ENCODE measurements at places on chromosomes 13 and 19. TPM values are rescaled to one million over a fixed set of nuclear protein-coding genes. Genes with fewer than 3 reads are reported as not detected.

DNA sequence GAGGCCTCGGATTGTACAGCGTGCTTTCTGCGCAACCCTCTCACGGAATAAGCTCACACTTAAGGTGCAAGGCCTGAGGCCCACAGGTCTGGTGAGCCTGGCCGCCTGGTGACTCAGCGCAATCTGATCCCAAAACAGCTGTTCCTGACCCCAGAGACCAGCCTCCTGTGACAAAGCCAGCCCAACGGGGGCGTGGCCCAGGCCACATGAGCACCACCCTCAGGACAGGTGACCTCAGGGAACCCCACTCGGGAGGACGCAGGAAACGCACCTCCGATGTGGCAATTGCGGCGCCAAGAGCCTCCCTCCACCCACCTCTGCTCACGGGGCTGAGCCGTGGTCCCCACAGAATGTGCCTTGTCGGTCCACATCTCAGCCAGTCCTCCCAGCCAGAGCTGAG, 26.4 kb downstream of the GRTP1 start:
- DNase-seq = no peak

The PTPRH gene
- polyA plus RNA-seq = 0.11 TPM

DNA sequence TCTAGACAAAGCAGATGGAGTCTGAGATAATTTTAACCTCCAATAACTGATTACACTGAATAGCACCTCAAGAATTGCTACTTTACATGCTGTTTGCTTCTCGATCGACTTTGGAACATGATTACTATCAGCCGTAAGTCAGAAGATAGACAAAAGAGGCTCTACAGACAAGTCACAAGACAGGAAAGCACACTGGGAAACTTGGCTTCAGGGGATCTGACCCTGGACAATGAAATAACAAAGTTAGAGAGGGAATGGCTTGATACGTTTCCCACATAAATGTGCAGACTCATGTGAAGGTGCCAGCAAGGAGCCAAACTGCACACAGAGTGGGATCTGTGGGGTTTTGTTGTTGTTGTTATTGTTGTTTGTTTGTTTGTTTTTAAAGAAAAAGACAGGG, 28.5 kb downstream of the DCLK1 start:
- DNase-seq = no peak

The CLEC17A gene
- polyA plus RNA-seq = not detected

DNA sequence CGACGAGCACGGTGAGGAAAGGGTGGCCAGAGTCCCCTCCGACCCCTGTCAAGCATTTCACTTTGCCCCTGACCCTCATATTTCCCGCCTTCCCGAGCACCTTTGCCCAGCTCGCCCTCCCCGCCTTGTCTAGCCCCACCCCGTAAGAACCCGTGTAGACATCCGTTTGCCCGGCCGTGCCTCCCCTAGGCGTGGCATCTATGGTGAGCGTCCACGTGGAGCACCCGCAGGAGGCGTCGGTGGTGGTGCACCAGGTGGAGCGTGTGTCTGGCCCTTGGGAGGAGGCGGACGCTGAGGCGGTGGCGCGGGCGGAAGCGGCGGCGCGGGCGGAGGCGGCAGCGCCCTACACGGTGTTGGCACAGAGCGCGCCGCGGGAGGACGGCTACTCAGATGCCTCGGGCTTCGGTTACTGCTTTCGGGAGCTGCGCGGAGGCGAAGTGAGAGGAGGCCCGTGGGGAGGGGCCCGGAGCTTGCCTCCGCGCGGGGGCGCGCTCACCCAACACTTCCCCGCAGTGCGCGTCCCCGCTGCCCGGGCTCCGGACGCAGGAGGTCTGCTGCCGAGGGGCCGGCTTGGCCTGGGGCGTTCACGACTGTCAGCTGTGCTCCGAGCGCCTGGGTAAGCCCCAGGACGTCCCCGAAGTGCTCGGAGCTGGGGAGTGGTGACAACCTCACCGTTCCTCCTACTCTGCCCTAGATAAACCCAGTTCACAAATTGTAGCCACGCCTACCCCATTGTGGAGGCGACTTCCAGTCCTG, 4.2 kb downstream of the LTBP4 start:
- no peak for DNase-seq

DNA sequence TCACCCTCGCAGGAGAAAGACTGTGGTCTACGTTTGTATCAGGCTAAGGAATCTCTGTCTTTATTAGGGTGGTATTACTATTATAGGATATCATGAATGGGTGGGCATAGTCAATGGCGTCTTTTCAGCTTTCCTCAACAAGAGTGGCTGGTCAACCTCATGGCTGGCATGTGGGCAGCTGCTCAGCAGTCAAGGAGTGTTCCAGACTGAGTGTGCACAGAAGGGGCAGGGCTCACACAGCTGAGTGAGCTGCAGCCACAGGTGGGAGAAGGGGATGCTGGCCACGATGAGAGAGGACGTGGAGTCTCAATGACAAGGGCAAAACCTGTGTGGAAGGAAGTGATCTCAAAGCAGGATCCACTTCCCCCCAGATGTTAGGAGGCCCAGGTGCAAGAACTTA, 54.7 kb downstream of the SLC7A1 start:
- no peak for DNase-seq

- DNase-seq = no peak
Observed at GRCh38 chr13:106566641-106567473, 1.1 kb downstream of the ARGLU1 start.

GRCh38 chr19:45919678-45920077, 5.1 kb upstream of the NANOS2 start:
- no peak for DNase-seq

The COMP gene
- polyA plus RNA-seq = 4.0 TPM

GRCh38 chr19:16051254-16052025, 24.9 kb upstream of the TPM4 start:
- DNase-seq = no peak

The MISP gene
- polyA plus RNA-seq = 0.19 TPM

The TJP3 gene
- polyA plus RNA-seq = 0.46 TPM

- DNase-seq = no peak
Observed at GRCh38 chr13:30748717-30749116, 13.4 kb downstream of the ALOX5AP start.

DNA sequence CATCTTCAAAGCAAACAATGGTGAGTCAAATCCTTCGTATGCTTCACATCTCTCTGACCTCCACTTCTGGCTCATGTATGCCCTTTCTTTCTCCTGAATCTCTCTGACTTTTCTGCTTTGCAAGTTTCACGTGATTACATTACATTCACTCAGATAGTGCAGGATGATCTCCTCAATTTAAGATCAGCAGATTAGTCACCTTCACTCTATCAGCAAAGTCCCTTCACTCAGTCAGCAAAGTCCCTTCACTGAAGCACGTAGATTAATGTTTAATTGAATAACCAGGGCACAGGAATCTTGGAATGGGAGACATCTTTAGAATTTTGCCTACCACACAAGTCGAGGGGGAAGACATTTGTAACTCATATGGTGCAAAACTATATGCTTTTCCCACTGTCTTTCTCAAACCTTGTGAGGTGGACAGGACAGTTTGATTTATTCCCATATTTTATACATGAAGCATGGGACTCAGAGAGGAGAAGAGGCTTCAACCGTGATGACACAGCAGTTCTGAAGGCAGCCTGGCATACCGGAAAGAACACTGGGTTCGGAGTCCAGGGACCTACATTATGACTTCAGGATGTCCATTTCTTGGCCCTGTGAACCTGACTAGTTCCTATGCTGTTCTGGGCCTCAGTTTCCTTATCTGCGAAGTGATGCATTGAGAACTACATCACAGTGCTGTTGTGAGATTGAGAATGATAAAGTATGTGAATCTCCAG, 23.3 kb downstream of the SIGLECL1 start:
- DNase-seq = no peak

The NCAN gene
- polyA plus RNA-seq = 0.16 TPM

DNA sequence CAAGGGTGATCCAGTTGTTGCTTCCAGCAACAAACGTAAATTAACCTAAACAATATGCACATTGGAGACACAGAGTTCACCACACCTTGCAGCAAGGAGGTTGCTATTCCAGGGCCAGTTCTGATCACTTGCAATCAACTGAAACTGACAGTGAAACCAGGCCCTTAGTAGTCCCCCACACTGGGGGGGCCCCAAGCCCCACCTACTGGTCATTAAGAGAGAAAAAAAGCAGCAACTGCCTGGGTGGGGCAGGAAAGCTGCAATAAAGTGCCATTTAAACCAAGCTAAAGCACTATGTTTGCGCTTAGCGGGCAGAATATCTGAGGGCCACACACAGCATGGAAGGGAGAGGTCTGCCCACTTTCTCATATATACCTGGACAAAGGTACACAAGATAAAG, 51.5 kb downstream of the ATP7B start:
- DNase-seq = no peak

DNA sequence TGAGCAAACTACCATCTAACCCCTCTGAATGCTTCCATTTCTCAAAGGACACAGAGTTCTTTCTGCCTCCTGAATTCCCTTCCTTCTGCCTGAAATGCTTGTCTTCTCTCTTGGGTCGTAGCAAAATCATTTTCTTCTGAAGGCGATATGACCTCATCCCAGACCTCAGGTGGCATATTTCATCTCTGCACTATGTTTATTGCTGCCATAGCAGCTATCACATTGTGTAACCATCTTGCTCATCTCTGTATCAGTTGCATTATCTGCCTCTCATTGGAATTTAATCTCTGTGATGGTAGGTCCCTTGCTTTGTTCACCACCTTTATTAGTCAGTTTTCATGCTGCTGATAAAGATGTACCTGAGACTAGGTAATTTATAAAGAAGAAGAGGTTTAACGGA, 32.5 kb upstream of the RAP2A start:
- no peak for DNase-seq

- DNase-seq = no peak
Observed at GRCh38 chr19:5292822-5293611, 47.6 kb downstream of the PTPRS start.

The TRPM4 gene
- polyA plus RNA-seq = 32.7 TPM

- no peak for DNase-seq
Observed at GRCh38 chr19:37114001-37114400, 35.8 kb downstream of the ZNF420 start.

The SYT5 gene
- polyA plus RNA-seq = not detected

DNA sequence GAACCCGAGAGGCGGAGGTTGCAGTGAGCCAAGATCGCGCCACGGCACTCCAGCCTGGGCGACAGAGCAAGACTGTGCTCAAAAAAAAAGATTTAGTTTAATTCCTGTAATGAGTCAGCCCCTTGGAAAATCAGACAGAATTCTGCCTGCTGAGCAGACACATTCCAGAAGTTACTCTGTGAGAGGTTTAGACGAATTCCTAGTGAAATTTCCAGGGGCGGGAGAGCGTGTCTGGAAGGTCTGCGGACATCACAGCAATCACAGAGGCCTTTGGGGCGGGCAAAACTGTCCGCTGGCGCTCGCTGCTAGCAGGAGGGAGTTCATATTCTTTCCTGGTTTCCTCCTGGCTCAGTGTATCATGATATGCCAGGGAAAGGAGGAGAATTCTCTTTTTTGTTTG, 17.5 kb downstream of the MISP start:
- no peak for DNase-seq

DNA sequence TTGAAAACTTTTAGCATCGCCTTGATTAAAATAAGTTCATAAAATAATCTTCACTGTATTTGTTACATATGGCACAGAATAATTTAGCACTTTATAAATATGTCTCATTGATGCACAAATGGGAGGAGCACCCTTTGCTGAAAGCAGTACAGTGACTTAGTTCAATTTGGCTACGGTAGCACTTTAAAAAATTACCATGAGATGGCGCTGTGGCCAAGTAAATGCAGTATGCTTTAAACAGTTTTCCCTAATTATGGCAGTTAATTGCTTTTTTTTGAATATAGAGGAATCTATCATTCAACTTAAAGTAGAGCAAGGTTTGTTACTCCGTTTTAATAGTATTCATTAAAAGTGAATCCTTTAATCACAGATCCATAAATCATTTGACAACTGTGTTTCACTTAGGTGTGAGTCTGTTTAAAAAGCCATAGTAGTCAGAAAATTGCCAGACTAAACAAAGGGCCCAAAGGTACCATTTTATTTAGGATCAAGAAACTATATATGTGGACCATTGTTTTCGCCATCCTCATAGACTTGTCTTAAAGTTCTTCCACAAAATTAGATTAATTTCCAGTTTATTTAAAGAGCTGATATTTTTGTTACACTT, 34.7 kb upstream of the ESD start:
- DNase-seq = no peak

DNA sequence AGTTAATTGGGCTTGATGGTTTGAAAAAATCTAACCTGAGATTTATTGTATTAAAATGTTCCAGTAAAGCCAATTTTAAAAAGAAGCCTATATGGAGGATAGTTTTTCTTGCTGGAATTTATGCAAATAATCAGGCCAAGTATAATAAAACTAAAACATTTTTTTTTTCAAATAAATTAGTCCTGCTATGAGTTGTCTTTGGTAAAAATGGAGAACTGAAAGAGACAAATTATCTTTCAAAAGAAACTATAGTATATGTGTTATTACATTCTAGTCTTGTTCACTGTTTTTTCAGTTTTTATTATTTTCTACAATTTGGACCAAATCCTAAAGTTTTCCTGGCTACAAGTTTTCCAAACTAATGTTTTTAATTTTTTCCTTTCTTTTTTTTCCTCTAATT, 468.9 kb downstream of the UQCRFS1 start:
- no peak for DNase-seq

- no peak for DNase-seq
Observed at GRCh38 chr13:110486061-110486715, 75.3 kb downstream of the RAB20 start.

- no peak for DNase-seq
Observed at GRCh38 chr19:34597596-34597995, 79.4 kb downstream of the SCGB2B2 start.

DNA sequence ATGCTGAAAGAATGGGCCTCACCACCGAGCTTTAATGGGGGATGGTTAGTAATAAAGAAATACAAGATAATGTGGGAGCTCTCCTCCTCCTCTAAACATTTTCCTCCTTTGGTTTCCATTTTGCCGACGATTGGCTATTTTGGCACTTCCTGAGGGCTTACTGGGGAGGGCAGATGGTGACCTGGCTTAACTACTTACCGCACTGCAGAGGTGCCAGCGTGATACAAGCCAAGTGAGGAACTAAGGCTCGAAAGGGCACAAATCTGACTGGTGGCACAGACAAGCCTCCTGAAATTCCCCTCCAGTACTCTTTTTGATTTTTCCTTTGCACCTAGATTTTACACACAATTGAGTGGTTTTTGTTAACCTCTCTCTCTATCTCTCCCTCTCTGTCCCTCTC, 53.3 kb upstream of the RAP2A start:
- DNase-seq = no peak

- peak; percentile 76 for DNase-seq
Observed at GRCh38 chr19:7159105-7159933, 89.8 kb downstream of the ZNF557 start.

DNA sequence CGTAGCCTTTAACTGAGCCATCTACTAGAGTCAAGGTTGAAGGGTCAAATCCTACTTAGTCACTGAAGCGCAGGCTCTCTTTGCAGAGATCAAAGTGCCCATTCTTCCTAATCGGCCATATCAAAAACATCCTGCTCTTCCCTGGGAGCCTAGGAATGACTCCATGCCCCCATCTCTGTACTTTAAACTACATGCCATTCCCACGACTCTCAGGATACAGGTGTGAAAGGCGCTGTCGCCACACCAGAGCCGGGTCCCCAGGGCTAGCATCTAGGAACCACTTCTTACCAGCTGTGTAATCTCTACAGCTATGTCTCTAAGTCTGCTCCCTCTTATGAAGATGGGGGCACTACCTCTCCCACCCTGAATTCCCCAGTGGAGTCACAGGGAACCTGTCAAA, 22.3 kb downstream of the IRS2 start:
- no peak for DNase-seq
